ENCODE measurements at places on chromosomes 7 and 10. TPM values are rescaled to one million over a fixed set of nuclear protein-coding genes. Genes with fewer than 3 reads are reported as not detected.
A peak's percentile ranks its signal among the peaks of the same experiment; 100 is the strongest.

DNA sequence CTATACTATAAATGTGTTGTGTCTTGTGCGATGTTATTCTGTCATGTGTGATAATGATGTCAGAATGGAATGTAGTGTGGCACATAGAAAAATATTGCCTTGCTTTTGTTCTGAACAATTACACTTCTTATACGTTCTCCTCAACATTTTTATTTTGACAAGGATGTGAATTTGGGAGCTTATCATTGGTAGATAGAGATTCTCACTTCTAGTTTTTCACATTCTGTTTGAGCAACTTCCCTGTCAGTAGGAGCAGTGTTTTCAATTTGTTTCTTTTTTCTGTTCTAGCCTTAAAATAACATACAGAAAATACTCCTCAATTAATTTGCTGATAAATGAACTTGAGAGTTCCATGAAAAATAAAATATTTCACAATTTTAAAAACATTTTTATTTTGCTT is 17.6 kb downstream of the SUN3 start:
- no peak for DNase-seq

DNA sequence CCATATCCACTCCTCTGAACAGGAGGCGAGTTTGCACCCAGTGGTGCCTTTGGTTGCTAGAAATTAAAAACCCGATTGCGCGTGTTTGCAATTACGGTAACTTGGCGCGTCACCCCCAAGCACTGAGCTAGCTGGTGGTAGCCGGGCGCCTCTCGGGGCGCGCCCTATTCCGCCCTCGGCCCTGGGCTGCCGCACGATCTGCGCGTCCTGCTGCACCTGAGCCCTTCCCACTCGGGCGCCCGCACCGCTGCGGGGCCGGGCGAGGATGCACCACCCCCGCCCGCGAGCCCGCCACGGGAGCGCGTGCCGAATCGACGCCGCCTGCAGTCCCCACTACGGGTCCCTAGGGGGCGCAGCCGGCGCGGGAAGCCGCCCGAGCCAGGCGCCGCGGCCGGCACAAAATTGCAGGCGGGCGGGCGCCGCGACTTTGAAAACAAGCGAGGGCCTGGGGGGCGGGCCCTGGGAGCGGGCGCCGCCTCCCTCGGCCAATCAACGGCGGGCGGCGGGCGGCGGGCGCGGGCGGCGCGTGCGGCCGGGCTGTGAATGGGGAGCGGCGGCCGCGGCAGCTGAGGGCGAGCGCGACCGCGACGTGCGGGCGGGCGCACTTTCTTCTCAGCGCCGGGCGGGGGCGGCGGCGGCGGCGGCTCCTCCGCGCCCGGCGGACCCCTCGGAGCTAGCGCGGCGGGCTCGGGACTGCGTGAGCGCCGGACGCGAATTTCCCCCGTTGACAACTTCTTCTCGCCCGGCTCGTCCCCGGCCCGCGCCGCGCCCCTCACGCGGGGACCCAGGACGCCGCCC is at the start of gene SDK1:
TSS of gene SDK1 (plus strand) at position 602 of the 798 bp plus-strand sequence. CDS start 335 bp downstream, outside the sequence.
- peak; percentile 90 for DNase-seq

The PLEKHA1 gene
- total RNA-seq, result 119 TPM

- no peak for DNase-seq
Observed at GRCh38 chr10:17229016-17229716, 1.1 kb downstream of the VIM start.

GRCh38 chr7:5404421-5404826 is 19.2 kb downstream of the TNRC18 start:
- DNase-seq, result no peak

GRCh38 chr7:133186060-133186459 is 66.8 kb upstream of the EXOC4 start:
- DNase-seq, result no peak

The CALU gene
- total RNA-seq, result 199 TPM

The ANKIB1 gene
- total RNA-seq, result 73.0 TPM

- DNase-seq, result no peak
Observed at GRCh38 chr10:120931423-120931822, 80.3 kb downstream of the WDR11 start.

The TUBB8 gene
- total RNA-seq, result not detected

The SPDYE9 gene
- total RNA-seq, result 0.10 TPM

- peak; percentile 30 for DNase-seq
Observed at GRCh38 chr10:118234683-118235082, 107.4 kb downstream of the FAM204A start.

- DNase-seq, result no peak
Observed at GRCh38 chr10:14456870-14457266, 126.1 kb upstream of the FRMD4A start.

DNA sequence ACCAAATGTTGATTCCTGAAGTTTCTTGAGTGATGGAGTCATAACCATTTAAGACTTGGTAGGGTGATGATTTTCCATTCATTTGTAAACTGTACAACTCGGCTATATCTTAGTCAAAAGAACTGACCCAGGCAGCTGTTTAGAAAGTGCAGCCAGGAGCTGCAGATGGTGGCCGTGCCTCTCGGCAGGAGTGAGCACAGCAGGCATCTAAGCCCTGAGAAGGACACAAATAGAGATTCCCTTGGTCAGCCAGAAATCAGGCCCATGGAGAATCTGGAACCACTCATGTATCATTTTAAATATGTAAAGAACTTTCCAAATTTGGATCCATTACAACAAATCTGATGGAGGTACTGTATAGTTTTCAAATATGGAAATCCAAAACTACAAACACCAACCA is 177.0 kb upstream of the AKR1E2 start:
- no peak for DNase-seq

DNA sequence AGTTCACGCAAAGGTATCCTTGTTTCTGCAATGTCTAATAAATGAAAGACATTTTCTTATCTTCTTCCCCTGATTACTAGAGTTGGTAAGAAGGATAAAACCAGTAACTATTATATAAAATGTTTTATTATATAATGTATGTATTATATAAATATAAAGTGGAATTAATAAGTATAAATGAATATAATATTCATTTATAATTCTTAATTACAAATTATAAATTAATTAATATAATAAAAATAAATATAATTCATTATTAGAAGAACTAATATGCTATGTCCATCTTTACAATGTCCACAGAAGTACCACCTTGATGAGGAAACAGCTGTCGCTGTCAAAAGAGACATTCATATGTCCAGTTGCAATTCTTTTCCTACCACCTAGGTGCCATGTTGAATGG is 177.7 kb downstream of the GLI3 start:
- no peak for DNase-seq

DNA sequence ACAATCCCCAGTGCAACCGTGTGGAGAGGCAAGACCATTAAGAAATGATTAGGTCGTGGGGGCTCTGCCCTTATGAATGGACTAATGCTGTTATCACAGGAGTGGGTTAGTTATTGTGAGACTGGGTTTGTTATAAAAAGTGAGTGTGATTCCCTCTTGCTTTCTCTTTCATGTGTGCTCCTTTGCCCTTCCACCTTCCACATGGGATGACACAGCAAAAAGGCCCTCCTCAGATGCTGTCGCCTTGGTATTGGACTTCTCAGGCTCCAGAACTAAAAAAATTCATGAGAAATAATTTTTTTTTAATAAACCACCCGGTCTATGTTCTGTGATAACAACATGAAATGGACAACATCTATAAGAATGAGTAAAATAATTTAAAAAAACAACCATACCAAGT is 136.1 kb upstream of the PCBD1 start:
- DNase-seq, result no peak

DNA sequence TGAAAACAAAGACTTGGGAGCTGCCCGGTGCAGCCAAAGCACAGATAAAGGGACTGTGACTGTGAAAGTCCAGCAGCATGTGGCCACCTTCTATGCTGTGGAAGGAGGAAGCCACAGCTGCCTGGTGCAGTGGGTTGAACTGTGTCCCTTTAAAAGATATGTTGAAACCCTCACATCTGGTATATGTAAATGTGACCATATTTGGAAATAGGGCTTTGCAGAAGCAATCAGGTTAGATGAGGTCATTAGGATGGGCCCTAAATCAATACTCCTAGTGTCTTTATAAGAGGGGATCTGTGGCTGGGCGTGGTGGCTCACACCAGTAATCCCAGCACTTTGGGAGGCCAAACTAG is 136.9 kb downstream of the GLI3 start:
- no peak for DNase-seq

- DNase-seq, result no peak
Observed at GRCh38 chr10:72379776-72380175, 25.1 kb upstream of the DNAJB12 start.

- DNase-seq, result no peak
Observed at GRCh38 chr10:102476466-102477141, 25.3 kb upstream of the C10orf95 start.

DNA sequence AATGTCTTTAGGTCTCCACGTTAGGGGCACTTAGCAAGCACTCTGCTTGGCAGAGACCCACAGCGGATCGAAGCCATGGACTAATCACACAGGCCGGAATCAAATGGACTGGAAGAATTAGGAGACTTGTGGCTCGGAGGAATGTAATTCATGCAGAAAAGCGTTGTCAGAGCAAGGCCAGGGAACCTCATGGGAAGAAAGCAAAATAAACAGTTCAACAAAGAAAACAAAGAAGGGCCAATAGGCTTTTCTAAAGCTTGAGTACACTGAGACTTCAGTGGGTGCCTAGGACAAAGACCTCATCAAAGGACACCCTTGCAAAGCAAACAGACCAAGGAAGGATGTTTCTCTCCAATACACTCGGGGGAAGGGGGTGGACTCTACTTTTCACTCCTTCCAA is 171.1 kb downstream of the GLI3 start:
- no peak for DNase-seq

DNA sequence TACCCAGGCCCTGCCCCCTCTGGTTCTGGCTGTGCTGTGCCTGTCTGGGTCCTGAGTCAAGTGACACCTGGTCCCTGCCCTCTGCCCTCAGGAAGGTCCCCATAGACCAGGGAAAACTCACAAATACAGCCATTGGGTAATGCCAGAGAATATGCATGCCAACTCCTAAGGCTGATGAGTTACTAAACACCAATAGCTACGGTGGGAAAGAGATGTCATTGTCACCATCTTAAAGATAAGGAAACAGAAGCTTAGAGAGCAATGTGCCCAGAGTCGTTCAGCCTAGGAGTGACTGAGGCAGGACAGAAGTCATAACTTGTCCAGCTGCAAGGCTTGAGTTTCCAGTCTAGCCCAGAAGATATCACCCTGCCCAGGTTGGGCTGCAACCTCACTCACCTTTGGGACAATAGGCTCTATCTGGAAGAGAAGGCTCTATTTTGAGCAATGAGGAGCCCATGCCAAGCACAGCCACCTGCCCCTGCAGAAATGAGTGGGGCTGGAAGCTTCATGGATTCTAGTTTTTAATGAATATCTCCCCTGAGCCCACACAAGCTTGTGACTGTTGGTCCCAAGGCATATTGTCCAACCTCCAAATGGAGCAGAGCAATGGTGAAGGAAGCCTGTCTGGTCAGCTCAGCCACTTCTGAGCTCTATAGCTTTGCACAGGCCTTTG is 42.6 kb downstream of the ZNF273 start:
- no peak for DNase-seq

The MMP21 gene
- total RNA-seq, result 0.40 TPM

DNA sequence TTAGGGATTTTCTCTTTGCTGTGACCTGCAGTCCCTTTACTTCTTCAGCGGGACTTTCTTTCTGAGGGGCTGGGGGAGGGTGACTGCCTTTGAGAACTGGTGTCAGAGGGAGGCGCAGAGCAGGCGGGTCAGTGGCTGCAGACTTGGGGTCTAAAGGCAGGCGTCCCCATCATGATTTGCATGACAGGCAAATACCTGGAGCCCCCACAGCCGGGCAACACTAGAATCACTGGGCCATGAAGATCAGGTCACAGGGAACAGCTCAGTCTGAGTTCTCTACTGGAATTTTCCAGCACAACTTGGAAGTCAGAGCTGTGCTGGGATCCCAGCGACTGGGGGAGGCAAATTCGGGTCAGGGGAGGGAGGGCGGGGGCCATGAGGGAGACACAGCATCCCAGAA is 29.2 kb upstream of the PITRM1 start:
- no peak for DNase-seq

DNA sequence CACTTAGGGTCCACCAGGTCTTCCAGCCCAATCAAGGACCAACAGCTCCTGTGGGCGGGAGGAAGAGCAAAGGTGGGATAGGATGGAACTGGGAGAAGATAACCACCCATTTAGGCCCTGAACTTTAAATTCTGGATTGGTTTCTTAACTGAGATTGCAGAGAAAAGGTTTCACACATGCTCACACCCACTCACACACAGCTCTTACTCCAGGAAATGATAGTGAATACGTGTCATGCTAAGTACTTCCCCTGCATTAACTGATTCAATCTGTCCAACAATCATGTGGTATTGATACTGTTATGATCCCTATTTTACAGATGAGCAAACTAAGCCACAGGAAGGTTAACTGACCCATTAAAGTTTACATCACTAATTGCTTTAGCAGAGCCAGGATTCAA is 4.6 kb upstream of the CYP3A4 start:
- no peak for DNase-seq

The SAP25 gene
- not detected for total RNA-seq

DNA sequence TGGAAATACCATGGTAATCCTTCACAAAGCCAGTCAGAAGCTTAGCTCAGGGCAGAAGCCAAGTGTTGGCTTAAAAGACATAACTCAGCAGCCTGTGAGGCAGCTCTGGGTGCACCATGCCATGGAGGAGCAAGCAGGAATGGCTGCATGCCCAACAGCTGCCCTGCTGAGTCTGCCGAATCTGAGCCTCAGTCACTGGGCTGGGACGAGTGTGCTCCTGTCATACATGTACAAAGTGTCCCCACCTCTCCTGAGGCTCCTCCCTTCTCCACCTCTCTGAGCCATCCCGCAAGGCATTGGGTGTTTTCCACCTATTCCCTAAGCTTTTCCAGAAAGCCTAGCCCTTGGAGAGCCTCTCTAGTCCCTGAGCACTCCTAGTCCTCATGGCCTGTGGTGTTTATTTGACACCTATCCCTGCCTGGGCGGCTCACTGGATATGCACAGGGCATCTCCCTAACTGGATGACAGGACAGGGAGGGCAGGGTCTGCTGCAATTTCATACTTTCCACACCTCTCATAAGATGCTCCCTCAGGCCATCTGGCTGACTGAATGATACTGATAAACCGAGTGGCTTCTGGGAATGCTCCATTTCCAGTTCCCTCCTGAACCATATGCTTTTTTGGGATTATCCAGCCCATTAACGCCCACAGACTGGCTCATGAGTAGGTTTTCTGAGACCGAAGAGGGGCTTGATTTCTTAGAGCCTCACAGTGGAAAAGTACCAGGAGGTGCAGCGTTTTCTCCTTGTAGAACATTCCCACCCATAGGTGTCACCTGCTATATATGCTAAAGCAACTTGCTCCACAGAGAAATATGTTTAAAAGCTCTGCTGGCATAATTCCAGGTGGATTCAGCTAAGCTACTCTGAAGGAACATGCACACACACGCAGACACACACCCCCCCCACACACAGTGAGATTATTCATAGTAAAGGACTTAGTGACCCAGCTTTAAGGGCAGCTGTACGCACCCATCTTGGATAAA is 199.3 kb downstream of the SNX10 start:
- DNase-seq, result no peak

- peak; percentile 55 for DNase-seq
Observed at GRCh38 chr7:95434557-95435421, at the start of gene PON2. Gene PON2, minus strand, starts transcription at chr7:95435028. Its CDS starts 77 bp downstream, at chr7:95434951.

The NPFFR1 gene
- total RNA-seq, result 1.8 TPM

DNA sequence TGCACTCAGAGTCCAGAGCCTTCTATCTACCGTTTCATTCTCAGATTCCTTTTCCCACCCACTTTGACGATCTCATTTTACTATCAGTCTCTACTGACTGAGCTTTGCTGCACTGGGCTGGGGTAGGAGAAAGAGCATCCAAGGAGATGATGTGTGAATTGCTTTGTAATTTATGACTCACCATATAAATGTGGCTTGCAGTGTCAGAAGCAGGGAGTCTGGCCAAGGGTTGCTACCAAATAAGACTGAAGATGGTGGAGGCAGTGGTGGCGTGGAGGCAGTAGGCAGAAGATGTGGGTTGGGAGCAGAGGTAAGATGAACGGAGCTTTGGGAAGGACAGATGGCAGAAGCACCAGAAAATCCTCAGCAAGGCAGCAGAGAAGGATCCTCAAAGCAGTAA is 73.3 kb upstream of the AGK start:
- DNase-seq, result no peak
